ENCODE measurements at places on chromosomes 1 and 21.

DNA sequence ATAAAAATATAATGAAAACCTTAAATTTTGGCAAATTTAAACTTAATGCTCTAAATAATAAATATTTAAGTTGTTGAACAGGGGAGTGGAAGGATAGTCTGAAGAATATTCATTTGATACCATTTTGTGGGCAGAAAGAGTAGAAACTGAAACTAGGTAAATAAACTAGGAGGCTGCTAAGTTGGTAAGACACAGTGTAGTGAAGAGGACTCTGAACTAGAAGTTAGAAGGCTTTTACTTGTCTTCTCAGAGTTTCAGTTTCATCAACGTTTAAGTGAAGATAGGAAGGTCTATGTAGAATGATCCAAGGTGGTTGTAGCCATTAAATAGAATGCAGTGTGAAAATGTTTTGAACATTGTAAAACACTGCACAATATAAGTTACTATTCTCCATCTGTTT is 516.9 kb downstream of the AMY1C start:
- DNase-seq = no peak

- no peak for DNase-seq
Measured at GRCh38 chr1:10935246-10935645, 77.2 kb upstream of the TARDBP start.

DNA sequence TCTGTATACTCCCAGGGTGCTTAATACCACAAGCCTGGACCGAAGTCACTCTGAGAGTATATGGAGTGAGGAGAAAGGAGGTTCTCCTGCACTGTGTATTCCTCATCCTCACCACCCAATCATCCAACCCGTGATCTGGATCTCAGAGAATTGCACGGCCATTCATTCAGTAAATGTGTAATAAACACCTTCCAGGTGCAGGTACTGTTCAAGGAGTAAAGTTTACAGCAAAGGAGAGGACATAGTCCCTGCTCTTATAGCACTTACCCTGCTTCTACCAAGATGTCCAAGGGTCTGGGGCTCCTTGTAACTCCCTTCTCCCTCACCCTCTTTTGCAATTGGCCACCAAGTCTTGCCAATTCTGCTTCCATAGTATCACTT is 139.2 kb upstream of the JUN start:
- DNase-seq = no peak

DNA sequence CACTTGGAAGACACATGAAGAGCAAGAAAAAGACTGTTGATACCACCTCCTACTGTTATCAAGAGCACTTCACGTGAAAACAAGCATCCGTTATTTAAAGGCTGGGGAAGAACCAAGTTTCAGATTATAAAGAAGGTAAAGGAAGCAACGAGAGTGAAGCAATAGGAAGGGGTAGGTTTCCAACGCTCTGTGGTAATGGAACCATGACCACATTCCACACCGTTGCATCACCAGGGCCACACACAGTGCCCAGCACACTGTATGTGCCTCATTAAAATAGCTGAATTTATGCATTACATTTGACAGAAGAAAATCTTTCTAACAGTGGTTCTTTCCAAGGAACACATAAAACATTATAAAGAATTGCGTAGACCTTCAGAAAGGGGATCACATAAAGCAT is 435.8 kb downstream of the MRPL39 start:
- DNase-seq = peak; percentile 45

DNA sequence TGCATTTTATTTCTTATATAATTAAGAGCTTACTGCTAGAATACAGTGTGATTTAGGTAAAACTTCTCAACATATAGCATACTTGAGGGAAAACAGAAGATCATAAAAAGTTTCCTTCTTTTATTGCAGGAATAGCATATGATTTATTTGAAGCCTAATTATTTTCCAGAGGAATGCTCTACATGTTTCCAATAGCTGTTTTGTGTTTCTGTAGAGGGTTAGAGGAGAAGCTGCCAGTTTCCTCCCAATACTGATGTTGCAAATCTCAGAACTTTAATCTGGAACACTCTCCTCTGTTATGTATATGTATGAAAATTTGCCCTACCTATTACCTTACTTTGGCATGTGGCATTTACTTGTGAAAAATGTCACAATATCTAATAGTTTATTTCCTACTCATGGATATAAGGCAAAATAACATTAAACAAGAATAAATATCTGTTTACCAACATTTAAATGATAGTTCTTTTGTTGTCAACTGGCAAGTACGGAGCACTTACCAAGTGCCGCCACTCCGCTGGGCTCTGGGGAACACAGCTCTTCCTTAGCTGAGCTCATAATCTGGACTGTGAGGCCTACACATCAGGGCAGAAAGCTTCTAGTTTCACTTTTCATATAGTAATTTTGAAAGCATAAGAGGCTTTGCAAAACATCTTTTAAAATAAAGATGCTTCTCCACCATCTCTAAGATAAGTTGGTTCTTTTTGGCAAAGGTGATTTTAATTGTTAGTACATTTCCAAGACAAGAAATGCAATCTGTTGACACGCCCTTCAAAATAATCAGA is 239.8 kb upstream of the C1orf105 start:
- peak; percentile 8 for DNase-seq

DNA sequence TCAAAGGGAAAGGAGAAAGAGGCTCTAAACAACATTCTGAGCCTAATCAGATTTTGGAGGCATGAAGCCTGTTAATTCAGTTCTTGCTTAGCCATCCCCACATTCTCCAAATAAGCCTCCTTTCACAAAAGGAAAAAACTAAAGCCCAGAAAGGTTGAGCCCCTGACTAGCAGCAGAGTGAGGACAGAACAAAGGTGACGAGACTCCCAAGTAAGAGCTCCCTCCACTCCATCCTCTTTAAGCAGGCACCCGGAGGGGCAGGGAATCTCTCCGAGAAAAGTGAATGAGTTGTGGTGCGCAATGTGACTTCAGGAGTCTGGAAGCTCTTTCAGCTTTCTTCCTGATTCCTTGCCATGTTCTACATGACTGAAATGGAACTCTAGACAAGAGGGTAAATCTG is 43.4 kb upstream of the MYBPHL start:
- DNase-seq = no peak

DNA sequence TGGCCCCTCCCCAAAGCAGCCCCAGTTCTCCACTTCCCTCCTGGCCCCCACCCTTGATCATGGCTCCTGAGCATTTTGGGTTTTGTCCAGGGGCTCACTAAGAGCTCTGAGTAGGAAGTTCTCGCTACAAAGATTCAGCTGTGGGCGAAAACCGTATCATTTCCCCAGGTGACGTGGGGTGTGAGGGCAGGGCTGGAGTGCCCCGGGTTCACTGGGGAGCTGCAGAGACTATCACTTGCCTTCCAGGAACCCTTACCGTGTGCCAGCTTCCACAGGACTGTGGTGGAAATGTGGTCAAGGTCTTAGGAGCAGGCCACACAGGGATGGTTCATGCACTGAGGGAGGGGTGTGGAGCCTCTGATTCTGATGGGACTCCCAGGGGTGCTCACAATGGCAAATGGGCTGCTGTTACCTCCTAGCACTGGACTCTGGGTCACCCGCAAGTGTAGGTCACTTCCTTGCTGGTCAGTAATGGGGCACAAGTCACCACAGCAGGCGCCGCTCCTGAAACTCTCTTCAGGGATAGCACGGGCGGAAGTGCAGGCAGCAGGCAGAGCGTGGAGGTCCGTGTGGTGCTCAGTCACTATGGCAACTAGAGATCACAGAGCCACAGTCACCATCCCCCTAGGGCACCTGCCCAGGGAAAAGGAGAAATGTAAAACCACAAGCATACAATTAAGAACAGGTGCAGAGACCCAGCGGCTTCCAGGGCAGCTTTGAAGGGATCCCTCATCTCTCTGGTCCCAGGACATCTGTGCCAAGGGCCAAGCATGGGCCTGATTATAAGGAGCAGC is 35.4 kb downstream of the RSPH1 start:
- DNase-seq = no peak

DNA sequence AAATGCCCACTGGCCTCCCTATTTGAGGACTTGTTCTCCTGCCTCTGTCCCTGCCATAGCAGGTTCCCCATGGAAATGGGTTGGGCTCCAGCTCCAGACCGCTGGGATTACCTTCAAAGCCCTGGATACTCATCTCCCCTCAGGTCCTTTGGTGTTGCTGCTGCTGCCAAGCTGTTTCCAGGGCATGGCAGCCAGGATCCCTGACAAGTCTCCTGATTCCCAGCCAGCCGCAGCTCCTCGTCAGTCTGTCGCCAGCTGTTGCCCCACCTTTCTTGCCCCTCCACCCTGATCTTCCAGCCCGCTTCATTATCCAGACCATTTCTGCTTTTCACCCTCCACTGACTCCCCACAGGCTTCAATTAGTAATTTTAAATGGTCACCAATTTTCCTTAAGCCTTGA is 68.3 kb upstream of the KCND3 start:
- DNase-seq = no peak

DNA sequence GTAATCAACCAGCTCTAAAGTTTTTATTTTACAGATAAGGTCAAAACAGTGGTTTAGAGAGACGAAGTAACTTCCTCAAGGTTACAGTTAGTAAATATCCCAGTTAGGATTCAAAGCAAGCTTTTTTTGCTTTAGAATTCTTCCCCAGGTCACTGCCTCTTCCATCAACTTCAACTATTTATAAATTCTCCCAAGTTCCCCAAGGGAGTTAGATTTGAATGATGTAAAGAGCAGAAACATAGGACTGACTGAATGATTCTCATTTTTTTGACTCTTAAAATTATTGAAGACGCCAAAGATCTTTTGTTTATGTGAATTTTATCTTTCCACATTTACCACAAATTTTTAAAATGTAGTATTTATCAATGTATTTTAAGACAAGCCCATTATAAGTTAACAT is 4.1 kb downstream of the POGZ start:
- no peak for DNase-seq

DNA sequence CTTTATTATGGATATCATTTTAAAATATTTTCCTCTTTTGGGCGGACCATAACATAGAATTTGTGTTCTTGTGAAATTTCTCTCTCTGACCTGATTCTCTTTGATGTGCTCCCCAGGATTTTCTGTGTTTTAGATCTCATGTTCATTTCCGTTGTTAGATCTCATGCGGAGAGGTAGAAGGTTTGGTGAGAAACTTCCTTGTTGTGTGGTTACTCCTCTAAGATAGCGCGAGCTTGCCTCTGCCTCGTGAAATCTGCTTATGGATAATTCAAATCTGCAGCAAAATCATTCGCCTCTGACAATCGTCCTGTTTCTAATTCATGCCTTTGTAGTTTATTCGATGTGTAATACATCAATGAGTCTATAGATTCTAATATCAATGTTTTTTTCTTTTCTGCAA is 580.4 kb downstream of the USP25 start:
- no peak for DNase-seq

DNA sequence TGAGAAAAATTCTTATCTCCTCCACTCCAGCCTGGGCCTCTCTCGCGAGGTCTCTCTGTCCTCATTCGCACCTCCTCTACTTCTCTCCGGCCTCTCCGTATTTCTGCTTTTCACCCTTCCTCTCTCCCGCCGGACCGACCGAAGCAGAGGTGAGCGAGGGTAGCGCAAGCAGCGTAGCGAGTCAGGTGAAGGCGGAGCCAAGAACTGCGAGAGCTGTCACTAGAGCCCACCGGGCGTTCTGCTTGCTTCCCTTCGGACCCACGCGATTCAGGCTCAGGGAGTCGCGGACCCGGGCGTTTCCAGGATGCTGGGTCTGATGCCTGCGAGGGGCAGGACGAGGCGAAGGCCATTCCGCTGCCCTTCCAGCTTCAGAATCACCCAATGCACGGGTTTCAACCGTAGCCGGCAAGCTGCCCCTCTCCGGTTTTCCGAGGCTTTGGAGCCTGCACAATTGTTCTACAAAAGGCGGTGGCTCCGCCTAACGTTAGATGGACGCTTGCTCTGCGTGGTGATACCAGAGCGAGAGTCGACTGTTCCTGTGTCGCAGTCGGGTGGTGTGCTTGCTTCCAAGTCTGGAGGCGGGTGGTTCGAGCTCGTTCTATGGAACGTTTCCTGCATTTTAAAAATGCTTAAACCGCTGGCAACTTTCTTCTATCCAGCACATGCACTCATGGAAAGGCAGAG is 310.2 kb downstream of the FAM72C start:
- DNase-seq = no peak

DNA sequence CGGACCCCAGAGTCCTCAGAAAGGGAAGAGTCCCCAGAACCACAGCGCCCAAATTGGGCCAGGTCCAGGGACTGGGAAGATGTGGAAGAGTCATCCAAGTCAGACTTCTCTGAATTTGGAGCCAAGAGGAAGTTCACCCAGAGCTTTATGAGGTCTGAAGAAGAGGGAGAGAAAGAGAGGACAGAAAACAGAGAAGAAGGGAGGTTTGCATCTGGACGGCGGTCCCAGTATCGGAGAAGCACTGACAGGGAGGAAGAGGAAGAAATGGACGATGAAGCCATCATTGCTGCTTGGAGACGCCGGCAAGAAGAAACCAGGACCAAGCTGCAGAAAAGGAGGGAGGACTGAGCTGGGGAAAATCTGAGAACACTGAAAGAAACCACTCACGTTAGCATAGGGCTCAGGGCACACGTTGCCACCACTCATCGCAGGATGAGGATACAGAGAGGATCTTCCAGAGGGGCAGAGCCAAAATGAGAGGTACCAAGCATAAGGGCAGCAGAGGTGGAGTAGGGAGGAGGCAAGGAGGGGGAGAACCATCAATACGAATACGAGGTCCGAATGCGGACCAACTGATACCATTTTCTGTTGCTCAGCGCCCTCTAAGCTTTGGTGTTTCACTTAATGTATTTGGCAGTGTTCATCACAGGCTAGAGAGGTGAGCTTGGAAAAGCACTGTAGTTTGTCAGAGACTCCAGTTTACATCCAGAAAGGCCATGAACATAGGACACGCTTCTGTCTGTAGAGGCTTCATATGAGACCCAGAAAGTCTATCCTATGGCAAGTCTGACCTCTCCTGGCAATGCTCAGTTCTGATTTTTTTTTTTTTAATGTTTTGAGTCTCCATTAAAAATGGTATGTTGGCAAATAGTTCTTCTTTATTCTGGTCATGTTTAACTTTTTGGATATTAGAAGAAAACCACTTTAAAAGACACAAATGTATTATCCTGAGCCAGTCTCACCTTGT is 34.7 kb downstream of the STYXL2 start:
- DNase-seq = no peak

- DNase-seq = peak; percentile 23
Measured at GRCh38 chr1:180571832-180572636, 13.3 kb downstream of the OVAAL start.

- peak; percentile 34 for DNase-seq
Measured at GRCh38 chr1:21077085-21077484, 99.6 kb downstream of the EIF4G3 start.

DNA sequence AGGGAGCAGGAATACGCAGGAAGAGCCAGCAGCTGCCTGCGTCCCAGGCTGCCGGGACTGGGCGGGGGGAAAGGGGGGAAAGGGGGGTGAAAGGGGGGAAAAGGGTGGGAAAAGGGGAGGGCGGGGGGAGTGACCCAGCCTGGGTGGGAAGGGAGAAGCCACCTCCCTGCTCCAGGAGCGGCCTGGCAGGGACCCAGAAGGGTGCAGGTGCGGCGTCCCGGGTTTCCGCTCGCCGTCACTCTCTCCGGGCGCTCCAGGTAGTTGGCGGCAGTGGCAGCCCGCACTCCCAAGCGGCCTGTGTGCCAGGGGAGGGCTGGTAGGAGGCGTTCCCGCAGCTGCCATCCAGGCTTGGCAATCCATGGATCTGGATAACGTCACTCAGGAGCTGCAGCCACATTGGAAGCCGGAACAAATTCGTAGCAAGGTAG is 141.0 kb upstream of the NGF start:
- no peak for DNase-seq

Data from HFFc6 (cell line).